ENCODE measurements at places on chromosomes 1 and 21. TPM values are rescaled to one million over a fixed set of nuclear protein-coding genes. Genes with fewer than 3 reads are reported as not detected.

DNA sequence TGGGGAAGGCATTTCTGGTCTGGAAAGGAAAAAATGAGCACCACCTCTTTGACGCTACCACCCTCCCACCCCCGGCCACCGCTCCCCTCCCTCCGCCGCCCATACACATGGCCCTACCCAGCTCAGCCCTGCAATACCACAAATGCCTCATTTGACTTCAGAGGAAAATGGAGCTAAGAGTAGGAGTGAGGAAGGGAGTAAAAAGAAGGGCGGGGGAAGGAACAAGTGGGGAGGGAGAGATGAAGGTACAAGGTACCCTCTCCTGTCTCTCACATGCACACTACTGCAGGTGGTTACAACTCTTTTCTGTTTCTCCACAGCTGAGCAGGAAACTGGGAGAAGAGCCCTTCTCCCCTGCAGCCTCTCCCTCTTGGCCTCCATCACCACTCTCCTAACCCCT is 7.1 kb downstream of the SYT2 start:
- DNase-seq = no peak

DNA sequence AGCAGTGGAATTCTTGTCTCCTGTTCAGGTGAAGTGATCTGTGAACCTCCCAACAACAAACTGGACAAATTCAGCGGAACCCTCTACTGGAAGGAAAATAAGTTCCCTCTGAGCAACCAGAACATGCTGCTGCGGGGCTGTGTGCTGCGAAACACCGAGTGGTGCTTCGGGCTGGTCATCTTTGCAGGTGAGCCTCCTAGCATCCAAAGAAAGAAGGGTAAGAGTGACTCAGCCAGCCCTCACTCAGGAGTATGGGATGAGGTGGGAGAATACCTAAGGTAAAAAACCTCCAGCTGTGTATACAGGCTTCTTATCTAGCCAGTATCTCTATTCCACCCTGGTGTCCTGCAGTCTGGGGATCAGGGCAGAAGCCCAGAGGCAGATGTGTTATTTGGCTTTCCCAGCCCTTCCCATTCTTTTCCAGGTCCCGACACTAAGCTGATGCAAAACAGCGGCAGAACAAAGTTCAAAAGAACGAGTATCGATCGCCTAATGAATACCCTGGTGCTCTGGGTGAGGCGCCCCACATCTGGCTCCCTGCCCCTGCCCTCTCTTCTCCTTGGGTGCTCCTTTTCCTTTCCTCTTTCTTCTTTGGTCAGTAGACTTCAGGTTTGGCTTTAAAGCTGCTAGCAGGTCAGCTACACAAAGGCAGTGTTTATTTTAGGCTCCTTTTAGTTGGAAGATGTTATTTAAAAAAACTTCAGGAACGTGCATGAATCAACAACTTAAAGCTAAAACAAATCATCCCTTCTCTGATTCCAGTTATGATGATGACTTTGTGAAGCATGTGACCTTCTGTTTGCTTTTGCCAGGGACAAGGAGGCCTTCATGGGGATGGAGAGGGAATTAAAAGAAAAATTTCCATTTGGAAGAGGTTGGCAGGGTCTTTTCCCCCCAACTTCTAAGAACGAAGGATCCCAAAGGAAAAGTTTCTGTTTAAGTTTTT is 9.0 kb downstream of the ATP8B2 start:
- peak; percentile 68 for DNase-seq

- DNase-seq = no peak
These were observed 96.7 kb upstream of the IGSF21 start for GRCh38 chr1:18010945-18011344.

GRCh38 chr1:93516164-93516563 is 68.2 kb downstream of the FNBP1L start:
- DNase-seq = no peak

The ARHGEF16 gene
- not detected for total RNA-seq
